ENCODE measurements at places on chromosomes 12 and 14.

DNA sequence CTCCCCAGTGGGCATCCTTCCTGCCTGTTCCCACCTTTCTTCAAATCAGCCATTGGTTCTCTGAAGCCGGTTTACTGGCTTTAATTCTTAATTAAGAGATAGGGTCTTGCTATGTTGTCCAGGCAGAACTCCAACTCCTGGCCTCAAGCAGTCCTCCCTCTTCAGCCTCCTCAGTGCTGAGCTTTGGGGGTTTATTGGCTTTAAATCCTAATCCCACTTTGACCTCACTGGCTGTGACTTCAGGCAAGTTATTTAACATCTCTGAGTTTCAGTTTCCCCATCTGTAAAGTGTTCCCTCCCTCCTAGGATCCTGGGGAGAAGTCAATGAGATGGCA is 2.1 kb upstream of the TRMT61A start:
- no peak for DNase-seq

DNA sequence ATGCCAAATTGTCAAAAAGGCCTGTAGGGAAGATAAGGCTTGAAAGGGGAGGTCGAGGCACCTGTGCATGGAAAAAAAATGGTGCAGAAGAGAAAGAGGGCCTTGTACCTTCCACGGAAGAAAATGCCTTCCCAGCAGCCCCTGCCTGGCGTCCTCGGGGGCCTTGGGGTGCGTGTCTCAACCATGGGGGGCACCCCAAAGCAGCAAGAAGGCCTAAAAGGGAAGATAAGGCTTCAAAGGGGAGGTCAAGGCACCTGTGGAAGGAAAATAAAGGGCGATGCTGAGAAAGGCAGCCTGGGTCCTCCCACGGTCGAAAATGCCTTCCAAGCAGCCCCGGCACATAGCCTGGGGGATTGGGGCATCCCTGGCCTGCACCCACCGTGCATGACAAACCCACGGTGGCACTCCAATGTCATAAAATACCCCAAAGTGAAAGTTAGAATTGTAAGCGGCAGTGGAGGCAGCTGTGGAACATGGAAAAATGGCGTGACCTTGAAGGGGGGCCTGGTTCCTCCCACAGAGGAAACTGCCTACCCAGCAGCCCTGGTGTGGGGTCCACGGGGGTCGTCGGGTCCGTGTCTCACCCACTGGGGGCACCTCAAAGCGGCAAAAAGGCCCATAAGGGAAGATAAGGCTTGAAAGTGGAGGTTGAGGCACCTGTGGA is 275.0 kb downstream of the ALG10 start:
- no peak for DNase-seq

- no peak for DNase-seq
Measured at GRCh38 chr12:117020536-117021220, 78.5 kb downstream of the TESC start.

DNA sequence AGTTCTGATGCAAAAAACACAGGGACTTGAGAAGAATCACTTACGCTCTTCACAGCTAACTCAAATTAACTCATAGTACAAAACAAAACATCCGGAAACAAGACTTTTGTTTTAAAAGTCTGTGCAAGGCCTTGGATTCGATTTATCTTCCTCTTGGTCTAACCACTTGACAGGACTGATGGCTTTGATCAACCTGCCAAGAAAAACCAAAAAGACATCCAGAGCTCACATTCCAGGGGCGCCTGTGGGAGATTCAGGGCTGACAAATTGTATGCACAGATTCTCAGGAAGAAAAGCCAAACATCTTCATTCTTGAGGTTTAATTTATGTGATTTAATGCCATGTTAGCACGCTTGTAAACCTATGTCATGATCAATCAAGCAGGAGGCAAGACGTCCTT is 129.1 kb upstream of the TMCC3 start:
- DNase-seq, result no peak

- no peak for DNase-seq
Measured at GRCh38 chr12:44036875-44037443, 201.1 kb downstream of the TMEM117 start.

GRCh38 chr12:78759367-78759766 is 105.2 kb upstream of the SYT1 start:
- no peak for DNase-seq

DNA sequence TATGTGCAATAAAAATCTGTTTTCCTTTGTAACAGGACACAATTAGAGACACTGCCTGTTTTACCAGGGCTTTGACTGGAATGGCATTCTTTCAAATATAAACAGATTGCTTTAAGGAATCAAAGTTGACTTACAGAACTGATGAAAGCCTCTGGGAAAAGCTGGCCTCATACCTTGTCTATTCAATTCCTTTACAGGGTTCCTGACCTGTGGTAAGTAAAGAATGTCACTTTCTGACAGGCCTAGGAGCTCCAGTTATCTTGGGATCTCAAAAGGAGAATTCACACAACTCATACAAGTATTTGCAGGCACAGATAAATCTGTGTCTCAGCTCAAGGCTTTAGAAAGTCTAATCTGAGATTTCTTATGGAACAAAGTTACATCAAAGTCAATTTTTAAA is 88.4 kb downstream of the BCAT1 start:
- DNase-seq, result no peak

DNA sequence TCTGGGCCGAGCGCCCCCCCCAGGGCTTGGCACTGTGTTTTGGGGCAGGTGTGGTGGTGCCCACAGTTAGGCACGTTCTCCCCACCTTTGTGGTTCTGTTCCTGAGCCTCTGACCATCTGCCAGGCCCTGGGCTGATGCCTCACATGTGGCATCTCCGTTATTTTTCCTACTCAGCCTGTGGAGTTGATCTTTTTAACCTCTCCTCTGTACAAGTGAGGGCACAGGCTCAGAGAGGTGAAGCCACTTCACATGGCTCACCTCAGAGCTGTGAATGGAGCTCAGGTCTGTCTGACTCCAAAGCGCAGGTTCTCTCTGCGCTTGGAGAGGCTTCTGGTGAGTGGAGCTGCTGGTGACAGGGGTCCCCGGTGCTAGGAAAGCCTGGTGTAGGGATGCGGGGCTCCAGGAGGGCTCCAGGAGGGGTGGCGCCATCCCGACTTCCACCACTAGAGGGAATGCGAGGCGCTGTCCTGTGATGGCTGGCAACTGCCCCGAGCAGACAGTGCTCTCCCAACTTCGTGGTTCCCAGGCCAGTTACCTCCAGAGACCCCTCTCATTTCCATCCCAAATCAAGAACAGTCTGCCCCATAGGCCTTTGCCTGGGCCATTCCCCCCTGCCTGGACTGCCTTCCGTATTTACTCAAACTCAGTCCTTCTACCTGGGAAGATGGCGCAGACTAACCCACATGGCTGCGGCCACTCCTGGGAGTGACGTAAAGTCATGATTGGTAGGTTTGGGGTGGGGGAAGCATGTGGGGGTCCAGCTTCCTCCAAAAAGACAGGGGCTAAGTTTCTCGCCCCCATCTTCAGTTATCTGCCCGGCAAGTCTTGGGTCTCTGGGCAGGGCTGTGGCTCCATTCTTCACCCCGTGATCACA is 9.9 kb downstream of the BCL7A start:
- DNase-seq, result no peak
